Epithelial cell of proximal tubule (primary cell): ENCODE measurements at places on chromosomes 4 and X. TPM values are rescaled to one million over a fixed set of nuclear protein-coding genes. Genes with fewer than 3 reads are reported as not detected.

PLP1 gene
- total RNA-seq, result not detected in 2 replicates

SYTL4 gene
- total RNA-seq, result 5.3 and 8.0 TPM in 2 replicates

NOX1 gene
- not detected in 2 replicates for total RNA-seq

CABS1 gene
- total RNA-seq, result not detected in 2 replicates

ARMCX1 gene
- 15.5 and 18.3 TPM in 2 replicates for total RNA-seq

DMRTC1 gene
- total RNA-seq, result not detected in 2 replicates

CLDN34 gene
- total RNA-seq, result not detected in 2 replicates
